ENCODE measurements at places on chromosomes 5 and 9. TPM values are rescaled to one million over a fixed set of nuclear protein-coding genes. Genes with fewer than 3 reads are reported as not detected.

DNA sequence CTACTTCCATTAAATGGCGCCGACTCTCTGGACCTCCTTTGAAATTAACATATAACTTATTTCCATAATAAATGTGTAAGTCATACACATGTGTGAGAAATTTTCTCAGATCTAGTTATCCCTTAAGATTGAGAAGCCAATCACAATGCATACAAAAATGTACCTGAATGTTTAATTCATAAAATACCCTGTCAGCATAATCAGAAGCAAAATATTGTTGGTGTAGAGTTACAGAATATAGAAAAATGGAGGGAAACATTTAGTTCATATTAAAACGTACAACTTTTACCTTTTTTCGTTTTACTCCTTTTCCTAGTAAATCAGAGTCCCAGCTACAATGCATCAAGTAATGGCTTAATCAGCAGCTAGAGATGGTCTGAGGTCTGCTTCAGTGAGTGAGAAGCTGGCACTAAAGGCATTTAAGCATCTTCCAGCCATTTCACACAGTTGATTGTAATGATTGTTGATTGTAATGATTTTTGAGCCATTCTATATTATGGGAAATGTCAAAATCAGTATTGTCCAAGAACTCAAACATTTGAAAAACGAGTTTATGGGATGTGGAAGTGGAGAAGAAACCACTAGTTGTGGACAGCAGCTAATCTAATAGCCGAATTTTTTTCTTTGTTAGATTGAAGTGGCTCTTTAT lies 81.8 kb downstream of the ANXA1 start:
- DNase-seq = no peak

PCDHGB3 gene
- 0.54 TPM for total RNA-seq

DNA sequence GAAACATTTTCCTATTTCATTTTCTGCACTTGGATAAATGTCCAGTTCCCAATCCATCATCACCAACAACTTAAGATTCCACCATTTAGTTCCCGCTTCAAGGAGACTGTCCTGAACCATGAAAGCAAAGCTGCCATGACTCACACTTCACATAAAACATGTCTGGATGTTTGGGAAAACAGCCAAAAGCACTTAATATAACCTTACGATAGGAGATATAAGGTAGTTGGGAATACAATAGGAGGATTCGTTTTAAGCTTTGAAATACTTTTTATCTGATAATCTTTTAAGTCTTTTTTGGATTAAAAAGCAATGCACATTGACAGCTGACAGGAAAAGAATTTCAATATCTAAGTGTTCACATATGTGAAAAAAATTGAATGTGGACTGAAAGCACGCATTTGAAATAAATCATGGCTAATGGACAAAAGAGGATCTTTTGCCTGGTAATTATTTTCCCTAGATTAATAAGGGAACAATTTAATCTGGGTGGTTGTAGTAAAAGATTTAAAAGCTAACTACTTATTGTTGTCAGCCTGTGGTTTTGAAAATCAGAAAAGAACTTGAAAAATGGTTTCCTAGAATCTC lies 17.3 kb upstream of the TGFBI start:
- peak; percentile 93 for DNase-seq

- DNase-seq = no peak
These were observed 25.3 kb downstream of the SLC22A5 start for GRCh38 chr5:132394667-132395259.

GRCh38 chr5:126718236-126718868 lies 58.6 kb upstream of the LMNB1 start:
- DNase-seq = no peak

DNA sequence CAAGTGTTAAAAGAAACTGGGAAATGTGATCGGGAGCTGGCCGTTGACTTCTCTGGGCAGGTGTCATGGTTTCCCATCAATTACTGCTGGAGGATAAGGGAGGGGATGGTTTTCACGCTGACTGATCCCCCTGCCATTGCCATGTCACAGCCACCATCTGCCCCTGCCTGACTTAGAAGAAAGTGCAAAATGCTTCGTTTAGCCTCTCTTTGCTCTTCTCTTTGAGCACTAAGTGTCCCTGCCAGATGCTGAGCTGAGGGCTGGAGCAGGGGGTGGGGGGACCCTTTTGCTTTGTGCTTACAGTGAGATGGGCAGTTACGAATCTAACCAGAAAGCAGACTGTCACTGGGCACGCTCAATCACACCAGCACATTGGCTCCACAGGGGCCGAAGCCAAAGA lies 138.4 kb upstream of the ALDH1B1 start:
- DNase-seq = no peak

GRCh38 chr5:179828756-179829421 lies 8.2 kb downstream of the SQSTM1 start:
- no peak for DNase-seq

GRCh38 chr5:137167187-137167586 lies 331.9 kb downstream of the SPOCK1 start:
- no peak for DNase-seq

CREBRF gene
- total RNA-seq = 3.0 TPM

- no peak for DNase-seq
These were observed 599.0 kb downstream of the TLR4 start for GRCh38 chr9:118303216-118303615.

GPR21 gene
- not detected for total RNA-seq

MARCHF3 gene
- 4.9 TPM for total RNA-seq

SPINK6 gene
- not detected for total RNA-seq

GRCh38 chr5:3251784-3252183 lies 343.8 kb upstream of the IRX1 start:
- DNase-seq = no peak

GRCh38 chr5:111530298-111530740 lies 18.0 kb upstream of the STARD4 start:
- DNase-seq = peak; percentile 11

DNA sequence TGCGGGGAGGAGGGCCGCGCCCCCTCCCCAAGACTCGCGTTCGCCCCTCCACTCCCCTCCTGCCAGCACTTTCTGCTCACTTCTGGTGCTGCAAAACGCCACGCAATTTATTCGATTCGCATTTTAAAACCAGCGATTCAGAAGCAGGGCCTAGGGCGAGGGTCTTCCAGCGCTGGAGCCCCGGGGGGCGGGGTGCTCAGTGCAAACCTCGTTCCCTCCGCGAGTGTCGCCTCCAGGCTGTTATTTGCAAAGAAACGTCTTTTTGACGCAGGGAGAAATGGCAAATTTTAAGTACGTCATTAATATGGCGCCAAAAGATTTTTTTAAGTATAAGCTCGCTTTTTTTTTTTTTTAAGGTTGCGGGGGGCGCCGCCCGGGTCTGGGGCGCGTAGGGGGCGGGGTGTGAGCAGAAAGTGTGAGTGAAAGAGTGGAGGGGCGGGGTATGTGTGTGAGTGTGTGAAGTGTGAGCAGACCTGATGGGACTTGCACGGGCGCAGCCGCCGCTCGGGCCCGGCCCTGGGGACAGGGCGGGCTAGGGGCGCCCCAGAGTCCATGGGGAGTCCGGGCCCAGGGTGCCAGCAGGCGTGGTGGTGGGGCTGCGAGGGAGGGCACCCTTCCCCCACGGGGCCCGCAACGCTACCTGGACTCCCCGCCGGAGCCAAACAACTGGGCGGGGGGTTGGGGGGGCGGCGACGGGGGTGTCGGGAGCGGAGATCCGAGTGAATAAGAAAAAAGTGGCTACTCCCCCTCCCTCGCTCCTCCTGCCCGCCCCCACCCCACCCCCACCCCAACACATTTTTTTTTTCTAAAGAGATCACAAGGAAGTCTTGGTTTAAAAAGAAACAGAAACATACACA lies at the start of gene JADE2:
Gene JADE2, plus strand, starts transcription at position 845 of the 857 bp plus-strand sequence. CDS start 10,188 bp downstream, outside the sequence.
- peak; percentile 73 for DNase-seq

GRCh38 chr9:96057155-96057554 lies 181.7 kb downstream of the ERCC6L2 start:
- no peak for DNase-seq

DNA sequence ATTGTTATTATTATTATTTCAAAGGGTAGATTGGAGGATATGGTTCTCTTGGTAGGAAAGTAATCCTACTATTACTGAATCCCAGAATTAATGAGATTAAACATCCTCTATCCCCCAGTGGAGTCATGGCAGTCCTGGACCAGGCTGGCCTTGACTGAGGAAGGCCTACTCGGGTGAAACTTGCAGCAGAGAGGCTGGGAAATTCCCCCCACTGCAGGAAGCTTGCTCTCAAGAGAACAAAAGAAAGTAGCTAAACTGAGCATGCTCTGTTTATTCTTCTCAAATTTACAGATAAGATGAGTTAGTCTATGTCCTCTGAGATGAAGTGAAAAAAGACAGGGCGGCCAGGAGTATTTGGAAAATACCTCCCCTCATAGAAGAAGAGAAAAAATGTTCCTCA lies 233.9 kb upstream of the RPS23 start:
- DNase-seq = no peak

ZNF474 gene
- total RNA-seq = not detected

GRCh38 chr5:134649163-134649835 lies 714 bp downstream of the SEC24A start:
- peak; percentile 39 for DNase-seq

ARL10 gene
- 1.5 TPM for total RNA-seq

All from M059J (cell line).